Osteoblast (primary cell): ENCODE measurements at places on chromosomes 11 and 22. TPM values are rescaled to one million over a fixed set of nuclear protein-coding genes. Genes with fewer than 3 reads are reported as not detected.
A peak's percentile ranks its signal among the peaks of the same experiment; 100 is the strongest.

- peak; percentile 48 for DNase-seq
These were observed 301.3 kb downstream of the NTM start for GRCh38 chr11:131671734-131672133.

GRCh38 chr11:67351275-67352005 is 1.9 kb downstream of the POLD4 start:
- DNase-seq: peak; percentile 95

GRCh38 chr11:59358595-59358994 is at the start of gene OR5AN1:
Gene OR5AN1, plus strand, starts transcription at chr11:59358895. Its CDS starts 5,564 bp downstream, at chr11:59364459.
- DNase-seq: peak; percentile 38

DNA sequence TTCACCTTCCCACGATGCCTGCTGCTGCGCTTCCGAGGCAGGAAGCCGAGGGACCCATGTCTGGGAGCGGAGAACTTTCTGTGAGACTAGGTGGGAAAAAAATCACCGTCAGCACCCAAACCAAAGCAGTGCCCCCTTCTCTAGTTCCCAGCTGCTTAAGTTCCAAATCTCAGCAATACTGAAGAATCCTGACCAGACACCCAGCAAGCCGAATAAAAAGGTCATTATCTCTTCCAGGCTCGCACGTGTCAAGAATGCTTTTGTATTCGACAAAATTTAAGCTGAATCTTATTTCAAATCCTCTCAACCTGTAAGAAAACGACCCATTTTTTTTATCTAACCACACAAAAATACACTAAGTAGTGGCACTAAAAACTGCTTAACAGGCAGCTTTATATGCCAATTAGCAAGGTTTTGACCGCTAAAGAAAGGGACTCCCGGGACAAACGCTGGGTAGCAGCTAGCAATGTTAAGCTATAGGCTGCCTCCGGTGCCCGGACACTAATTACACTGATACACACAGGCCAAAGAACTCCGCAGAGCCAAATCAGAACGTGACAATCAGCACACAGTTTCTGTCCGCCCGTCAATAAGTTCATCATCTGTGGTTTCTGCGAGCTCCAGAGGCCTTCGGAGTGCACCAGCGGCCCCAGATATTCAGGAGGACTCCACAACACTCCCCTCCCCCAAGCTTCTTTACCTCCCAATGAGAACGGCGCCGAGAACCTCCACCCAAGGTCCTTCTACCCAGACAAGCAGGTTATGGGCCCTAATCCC is 728 bp downstream of the RPL3 start:
- DNase-seq: no peak

DNA sequence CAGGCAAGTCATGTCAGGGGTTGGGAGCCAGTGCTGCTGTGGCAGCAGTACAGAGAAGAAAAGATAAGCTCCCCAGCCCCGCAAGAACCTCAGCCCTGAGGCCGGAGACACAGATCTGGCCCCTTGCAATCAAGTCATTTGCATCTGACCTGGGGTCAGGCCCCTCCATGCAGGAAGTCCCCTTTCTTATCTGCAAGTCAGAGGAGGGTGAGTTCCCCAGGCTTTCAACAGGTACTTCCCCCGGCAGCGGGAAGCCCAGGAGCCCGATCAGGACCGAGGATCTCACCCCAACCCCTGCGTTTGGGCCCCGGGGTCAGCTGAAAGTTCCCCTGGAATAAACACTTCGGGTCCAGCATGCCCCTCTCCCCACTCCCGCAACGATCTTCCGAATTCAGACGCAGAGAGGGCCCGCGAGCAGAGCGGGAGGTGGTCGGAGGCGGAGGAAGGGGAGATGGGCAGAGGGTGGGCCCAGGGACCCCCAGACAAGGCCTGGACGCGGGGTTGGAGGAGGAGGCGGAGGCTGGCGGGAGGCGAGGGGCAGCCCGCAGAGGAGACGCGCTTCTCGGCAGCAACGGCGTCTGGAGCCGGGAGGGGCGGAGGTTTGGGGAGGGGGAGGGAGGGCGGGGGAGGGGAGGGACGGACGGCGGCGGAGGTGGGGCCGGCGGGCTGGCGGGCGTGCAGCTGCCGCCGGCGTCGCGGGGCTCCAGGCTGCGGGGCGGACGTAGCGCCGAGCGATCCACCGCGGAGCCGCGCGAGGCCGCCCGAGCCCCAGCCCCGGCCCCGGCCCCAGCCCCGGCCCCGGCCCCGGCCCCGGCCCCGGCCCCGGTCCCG is at the start of gene TSPAN18:
Gene TSPAN18, plus strand, starts transcription at position 680 of the 831 bp plus-strand sequence. CDS start 179,455 bp downstream, outside the sequence.
- DNase-seq: peak; percentile 89

- no peak for DNase-seq
These were observed 79.5 kb downstream of the TIMP3 start for GRCh38 chr22:32880893-32881596.

- DNase-seq: no peak
These were observed 67.5 kb downstream of the PLEKHA7 start for GRCh38 chr11:16946477-16947282.

DNA sequence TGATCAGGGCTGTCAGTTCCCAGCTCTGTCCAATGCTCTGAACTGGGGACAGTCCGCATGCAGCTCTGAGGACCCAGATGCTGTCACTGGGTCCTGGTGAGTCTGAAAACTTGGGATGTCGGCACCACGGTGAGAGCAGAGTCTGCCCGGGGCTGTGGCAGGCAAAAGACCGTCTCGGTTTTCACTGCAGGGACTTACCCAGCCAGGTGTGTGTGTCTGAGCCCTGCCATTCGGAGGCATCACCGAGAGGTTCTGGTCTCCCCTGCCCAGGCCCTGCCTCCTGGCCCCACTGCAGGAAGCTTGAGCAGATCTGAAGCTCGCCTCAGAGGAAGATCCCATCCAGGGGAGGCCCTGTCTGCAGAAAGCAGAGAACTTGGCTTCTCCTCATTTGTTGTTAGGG is 5.2 kb downstream of the TP53AIP1 start:
- DNase-seq: peak; percentile 48

- no peak for DNase-seq
These were observed 33.4 kb downstream of the SIK2 start for GRCh38 chr11:111635706-111636045.

GRCh38 chr11:12640926-12641849 is 33.0 kb upstream of the TEAD1 start:
- DNase-seq: no peak

DNA sequence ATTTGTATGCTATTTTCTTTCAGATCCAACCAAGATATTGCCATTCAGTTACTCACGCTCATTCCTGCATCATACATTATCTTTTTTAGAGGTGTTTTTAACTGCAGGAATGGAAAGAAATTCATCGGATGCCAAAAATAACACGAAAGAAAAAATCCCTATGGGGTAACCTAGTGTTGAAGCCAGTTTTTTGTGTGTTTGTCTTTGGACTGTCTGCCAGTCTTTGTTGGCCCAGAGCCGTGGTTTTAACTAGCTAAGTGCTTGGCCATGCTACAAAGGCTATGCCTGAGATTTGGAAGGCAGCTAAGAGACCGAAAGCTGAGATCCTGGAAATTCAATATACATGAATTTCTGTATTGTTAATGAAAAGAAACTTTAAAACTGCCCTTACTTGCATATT is 309.8 kb upstream of the CNTN5 start:
- no peak for DNase-seq

DNA sequence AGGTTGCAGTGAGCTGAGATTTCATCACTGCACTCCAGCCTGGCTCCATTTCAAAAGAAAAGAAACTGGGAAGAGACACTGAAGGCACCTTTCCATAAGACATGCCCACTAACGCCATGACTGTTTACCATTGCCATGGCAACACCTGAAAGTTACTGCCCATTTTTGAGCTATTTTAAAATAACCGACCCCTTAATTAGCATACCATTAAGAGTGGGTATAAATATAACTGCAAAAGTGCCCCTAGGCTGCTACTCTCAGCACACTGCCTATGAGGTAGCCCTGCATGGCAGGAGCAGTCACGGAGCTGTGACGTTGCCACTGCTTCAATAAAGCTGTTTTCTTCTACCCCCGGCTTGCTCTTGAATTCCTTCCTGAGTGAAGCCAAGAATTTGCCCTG is 9.9 kb upstream of the RNASEH2C start:
- DNase-seq: no peak

- DNase-seq: no peak
These were observed 11.4 kb downstream of the PACS1 start for GRCh38 chr11:66081505-66081904.

DNA sequence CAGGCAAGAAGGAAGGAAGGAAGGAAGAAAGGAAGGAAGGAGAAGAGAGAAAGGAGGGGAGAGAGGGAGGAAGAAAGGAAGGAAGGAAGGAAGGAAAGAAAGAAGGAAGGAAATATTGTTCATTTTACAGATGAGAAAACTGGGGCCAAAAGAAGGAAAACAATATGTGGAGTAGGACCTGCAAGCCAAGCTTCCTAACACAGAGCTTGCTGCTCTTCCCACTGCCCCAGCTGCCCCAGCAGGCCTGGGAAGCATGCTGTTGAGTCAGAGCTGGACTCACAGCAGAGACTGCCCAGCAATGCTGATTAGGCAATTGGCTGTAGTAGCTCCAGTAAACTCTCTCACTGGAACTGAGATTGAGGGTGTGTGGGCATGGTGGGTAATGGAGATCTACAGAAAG is 42.6 kb upstream of the SMCO4 start:
- DNase-seq: peak; percentile 90

- no peak for DNase-seq
These were observed 27.6 kb upstream of the RCE1 start for GRCh38 chr11:66815646-66816045.

- no peak for DNase-seq
These were observed 76.3 kb upstream of the TP53AIP1 start for GRCh38 chr11:129018991-129019390.

- no peak for DNase-seq
These were observed 384.6 kb downstream of the BUD13 start for GRCh38 chr11:116388146-116388545.

DNA sequence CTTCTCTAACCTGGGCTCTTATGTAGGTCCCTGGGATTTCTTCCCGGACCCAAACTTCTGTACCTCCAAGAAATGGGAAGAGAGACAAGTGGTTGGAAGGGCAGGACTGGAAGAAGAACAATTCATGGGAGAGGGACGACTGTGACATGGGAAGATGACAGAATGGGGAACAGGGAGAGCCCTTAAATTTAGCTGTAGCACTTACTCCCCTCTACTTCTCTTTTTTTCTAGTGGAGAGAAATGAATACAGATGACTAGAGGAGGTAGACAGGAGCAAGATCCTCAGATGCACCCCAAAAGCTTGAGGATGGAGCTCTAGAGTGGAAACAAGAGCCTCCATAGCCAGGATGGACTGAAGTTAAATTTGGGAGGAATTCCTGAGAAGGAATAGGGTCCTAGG is 2.3 kb downstream of the RHOG start:
- DNase-seq: no peak

DNA sequence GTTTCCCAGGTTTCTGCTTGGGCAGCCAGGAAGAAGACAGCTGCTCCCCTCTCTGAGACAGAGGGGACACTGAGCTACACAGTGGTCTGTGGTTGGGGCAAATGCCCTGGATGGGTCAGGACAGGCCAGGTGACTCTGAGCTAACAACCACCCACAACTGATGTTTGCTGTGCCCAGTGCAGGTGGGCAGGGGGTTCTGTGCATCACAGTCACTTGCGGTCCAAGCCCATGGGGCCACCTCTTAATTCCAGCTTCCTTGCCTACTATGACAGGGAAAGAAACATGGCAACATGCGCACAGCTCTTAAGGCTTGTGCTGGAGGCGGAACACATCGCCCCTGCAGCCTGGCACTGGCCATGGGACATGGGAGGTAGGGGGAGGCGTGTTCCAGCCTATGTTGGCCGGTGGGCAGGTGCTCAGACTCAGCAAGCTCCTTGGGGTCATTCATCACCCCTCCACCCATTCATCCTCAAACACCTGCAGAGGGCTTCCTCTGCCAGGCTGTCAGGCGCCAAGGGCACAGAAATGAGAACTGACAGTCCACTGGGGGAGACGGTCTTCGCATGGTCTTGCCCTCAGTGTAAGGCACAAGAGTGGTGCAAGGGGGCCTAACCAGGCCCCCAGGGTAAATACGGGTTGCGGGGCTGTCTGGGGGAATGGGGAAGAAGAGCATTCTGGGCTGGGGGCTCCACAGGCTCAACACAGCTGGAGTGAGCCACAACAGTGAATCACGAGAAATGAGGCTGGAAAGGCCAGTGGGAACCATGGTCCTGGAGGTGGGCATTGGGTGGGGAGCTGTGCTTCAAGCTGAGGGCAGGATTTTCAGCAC is 55.6 kb downstream of the ARFGAP3 start:
- no peak for DNase-seq

DNA sequence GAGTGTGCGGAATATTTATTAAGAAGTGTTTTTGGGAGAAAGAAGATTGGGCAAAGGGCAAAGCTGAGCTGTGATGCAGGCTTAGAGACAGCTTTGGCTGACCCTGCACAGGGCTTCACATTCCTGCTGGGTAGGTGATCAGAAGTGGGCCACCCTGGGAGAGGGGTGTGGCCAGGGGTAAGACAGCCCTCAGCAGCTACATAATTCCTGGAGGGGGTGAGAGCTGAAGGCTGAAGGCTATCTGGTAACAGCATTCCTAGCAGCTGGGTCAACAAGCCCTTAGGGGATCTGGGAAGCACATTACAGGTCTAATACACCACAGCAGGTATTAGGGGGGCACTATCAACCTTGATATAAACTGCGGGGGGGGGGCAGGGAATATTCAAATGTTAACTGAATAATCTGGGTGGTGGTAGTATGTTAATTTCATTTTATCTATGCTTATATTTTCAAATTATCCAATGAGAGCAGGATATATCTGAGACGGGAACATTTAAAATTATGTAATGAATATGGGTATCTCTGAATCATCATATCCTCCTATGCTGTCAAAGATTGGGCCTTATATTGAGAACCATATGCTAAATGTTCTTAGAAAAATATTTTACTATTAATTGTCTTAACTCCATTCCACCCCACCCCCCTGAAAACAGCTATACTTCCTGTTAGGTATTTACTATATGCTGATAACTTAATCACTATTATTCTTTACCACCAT is 5.9 kb downstream of the OOSP1 start:
- no peak for DNase-seq

- DNase-seq: no peak
These were observed 9.0 kb downstream of the CRKL start for GRCh38 chr22:20926243-20926642.

The MMP1 gene
- 0.72 and 1.5 TPM in 2 replicates for total RNA-seq

The TTC36 gene
- 1.1 and 1.2 TPM in 2 replicates for total RNA-seq

The OR8D1 gene
- total RNA-seq: not detected in 2 replicates

The MISFA gene
- under 0.01 and 0.29 TPM in 2 replicates for total RNA-seq

The TTC12 gene
- total RNA-seq: 21.4 and 23.9 TPM in 2 replicates

The GAS2 gene
- 0.36 and 0.88 TPM in 2 replicates for total RNA-seq
